ENCODE measurements at places on chromosomes 4 and X.

DNA sequence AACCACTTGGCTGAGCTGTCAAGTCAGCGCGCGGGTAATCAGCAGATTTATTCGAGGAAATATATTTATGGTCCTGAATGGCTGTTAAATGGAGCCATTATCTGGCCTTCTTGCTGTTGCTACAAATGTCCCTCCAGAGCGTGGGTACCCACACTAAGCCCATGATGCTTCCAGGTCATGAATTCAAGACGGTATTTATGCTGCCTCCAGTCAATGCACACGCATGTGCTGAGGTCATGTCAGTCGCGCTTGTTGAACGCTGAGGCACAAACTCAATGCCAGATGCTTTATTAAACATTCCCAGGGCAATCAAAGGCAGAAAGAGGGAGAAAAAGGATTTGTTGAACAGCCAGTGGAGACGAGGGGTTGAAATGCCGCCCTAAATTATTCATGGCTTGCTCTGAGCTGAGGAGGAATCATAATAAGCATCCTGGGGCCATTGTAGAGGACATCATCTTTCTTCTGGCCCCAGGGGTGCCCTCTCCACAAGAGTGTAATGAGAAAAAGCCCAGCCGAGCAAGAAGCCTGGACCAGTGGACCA, 36.1 kb upstream of the CLDN24 start:
- DNase-seq = no peak

DNA sequence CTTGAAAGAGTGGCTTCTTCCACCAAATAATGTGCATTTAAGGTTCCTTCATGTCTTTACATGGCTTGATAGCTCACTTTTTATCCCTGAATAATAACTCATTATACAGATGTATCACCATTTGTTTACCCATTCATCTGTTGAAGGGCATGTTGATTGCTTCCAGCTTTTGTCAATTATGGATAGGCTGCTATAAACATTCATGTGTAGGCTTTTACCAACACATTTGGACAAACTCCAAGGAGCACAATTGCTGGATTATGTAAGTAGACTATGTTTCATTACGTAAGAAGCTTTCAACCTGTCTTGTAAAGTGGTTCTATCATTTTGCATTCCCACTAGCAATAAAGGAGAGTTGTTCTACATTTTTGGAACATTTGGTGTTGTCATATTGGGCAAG, 2637.0 kb downstream of the PCDH7 start:
- DNase-seq = no peak

DNA sequence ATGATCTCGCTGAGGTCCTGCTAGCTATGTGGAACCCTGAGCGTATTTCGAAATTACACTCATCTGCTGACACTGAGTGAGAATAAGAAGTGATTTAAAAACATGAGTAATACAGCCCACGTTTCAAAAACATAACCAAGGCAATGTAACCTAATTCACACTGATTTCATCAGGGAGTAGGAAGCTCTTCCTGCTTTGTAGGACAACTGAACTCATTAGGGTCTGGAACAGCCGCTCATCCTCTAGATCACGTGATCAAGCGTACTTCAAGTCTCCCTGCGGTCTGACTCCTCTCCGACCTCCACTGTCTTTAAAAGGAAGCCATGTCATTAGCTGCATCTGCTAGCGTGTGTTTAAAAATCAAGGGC, 138.0 kb downstream of the NSUN7 start:
- no peak for DNase-seq

DNA sequence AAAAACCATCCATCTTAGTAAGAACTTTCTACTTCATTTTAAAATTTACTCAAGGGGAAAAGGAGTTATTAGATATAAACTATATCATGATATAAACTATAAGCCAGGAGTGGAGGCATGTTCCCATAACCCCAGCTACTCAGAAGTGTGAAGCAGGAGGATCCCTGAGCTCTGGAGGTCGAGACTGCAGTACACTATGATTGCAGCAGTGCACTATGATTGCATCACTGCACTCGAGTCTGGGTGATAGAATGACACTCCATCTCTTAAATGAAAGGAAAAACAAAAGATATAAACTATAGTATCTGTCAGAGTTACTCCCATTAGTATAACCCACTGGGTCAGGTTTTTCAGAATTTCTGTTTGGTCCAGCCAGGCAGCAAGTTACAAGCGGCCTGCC, 47.6 kb downstream of the RPS3A start:
- no peak for DNase-seq

GRCh38 chrX:9339603-9340491, 125.0 kb upstream of the TBL1X start:
- DNase-seq = peak; percentile 24

- no peak for DNase-seq
Measured at GRCh38 chr4:6694177-6694901, 661 bp downstream of the S100P start.

DNA sequence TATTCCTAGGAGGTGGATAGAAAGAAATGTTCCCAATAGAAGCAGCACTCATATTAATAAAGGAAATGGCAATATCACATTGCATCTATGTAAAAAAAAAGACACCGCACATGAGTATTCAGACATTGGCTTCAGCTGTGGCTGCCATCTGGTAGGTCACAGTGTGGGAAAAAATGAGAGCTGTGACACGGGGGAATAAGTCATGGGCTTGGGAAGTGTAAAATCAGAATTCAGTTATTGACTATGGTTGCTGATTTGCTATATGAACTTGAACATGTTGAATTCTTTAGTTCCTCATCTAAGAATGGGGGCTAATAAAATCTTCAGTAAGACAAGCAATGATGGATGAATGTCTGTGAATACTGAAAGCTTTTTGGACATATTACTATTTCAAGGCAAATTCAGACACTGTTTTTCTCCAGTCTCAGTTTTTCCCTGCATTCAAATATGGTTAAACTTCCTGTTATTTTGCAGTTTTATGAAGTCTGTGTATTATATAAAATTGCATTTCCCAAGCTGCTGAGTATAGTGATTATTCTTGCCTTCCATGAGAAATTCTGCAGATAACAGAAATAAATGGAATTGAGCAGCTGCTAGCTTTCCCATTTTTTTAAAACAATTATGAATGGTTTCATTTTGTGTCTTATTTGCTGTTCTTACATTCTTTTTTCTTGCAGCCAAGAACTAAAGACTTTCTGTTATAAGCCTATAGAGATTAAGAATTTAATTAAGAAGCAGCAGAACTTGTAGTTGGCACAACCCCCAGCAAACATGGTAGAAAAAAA, 221.0 kb downstream of the ANKRD50 start:
- no peak for DNase-seq

- DNase-seq = no peak
Measured at GRCh38 chr4:19262467-19262866, 989.2 kb upstream of the SLIT2 start.

All from D721Med (cell line).